ENCODE measurements at places on chromosomes 7 and 10.
A peak's percentile ranks its signal among the peaks of the same experiment; 100 is the strongest.

DNA sequence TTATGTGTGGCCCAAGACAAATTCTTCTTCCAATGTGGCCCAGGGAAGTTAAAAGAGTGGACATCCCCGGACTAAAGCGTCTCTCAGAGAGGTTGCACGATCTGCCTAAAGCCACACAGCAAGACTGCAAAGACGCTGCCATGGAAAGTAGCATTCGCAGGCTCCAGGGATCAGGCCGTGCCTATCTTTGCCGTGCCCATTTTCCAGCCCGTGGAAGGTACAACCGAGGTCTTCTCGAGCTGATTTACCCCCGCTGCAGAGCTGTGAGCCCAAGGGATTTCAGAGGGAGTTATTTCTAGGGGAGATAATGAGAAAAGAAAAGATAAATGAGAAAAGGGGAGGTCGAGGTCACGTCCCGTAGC is 1.0 kb upstream of the NYAP1 start:
- DNase-seq = no peak

GRCh38 chr7:32385316-32385956 is 104.7 kb downstream of the LSM5 start:
- no peak for DNase-seq

- no peak for DNase-seq
These were observed 37.9 kb upstream of the SLF2 start for GRCh38 chr10:100874702-100875483.

GRCh38 chr7:22190736-22191135 is 166.2 kb downstream of the RAPGEF5 start:
- DNase-seq = no peak

- DNase-seq = no peak
These were observed 316.6 kb downstream of the PLXDC2 start for GRCh38 chr10:20132816-20133215.

GRCh38 chr7:87564296-87564963 is 36.3 kb downstream of the ABCB1 start:
- DNase-seq = peak; percentile 14

- no peak for DNase-seq
These were observed 25.5 kb upstream of the HPS1 start for GRCh38 chr10:98472196-98472595.

DNA sequence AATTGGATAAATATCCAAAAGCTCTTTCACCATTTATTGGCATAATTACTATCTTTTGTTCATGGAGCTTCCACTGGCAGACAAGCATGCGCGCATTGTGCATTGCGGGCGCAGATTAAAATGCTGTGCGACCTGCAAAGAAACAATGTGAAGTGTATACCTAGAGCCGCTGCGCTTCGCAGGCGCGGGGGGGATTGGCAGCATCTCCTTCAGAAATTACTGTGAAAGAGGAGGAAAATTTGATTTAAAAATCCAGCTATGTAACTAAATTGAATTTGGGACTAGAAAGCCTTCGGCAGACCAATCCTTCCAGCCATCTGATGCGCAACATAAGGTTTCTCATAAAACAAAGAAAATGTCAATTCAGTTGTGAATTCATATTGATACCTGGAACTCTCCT is 10.3 kb upstream of the NPM3 start:
- no peak for DNase-seq

All from AG20443 (cell line).